ENCODE measurements at places on chromosomes 5 and 9.

DNA sequence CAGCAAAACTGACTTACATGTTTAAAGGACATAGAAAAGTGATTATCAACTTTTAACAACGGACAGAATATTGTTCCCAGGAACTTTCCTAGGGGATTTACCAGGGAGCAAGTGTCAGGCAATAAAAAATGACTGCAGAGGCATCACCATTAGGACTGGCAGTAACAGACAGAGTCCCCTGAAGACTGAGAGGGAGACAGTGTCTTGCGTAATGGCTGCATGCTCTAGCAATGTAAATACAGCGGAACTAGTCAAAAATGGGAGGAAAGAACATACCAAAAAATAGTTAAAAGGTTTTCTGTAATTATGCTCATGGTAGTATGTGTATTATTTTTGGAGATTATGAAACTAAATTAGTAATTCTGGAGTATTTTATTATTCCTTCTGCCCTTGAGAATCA, 181.8 kb downstream of the CRB2 start:
- no peak for DNase-seq

- DNase-seq: no peak
Measured at GRCh38 chr5:40831346-40832210, 3.4 kb downstream of the RPL37 start.

GRCh38 chr5:158967541-158967940, 132.2 kb downstream of the EBF1 start:
- DNase-seq: no peak

DNA sequence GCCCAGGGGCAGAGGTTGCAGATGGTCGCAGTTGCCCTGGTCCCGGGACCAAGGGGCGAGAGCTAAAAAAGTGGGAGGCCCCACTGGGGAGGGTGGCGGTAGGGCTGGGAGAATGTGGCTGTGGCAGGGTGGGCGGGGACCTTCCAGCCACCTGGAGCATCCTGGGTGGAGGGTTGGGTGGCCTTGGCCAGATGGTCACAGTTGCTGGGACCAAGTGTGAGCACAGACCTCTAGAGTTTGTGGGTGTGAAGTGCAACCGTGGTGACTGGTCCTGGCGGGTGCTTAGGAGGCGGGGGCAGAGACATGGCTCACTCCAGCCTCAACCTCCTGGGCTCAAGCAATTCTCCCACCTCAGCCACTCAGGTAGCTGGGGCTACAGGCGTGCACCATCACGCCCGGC, 5.7 kb upstream of the TRAF2 start:
- no peak for DNase-seq

- DNase-seq: no peak
Measured at GRCh38 chr9:93033531-93033930, 25.0 kb upstream of the SUSD3 start.

DNA sequence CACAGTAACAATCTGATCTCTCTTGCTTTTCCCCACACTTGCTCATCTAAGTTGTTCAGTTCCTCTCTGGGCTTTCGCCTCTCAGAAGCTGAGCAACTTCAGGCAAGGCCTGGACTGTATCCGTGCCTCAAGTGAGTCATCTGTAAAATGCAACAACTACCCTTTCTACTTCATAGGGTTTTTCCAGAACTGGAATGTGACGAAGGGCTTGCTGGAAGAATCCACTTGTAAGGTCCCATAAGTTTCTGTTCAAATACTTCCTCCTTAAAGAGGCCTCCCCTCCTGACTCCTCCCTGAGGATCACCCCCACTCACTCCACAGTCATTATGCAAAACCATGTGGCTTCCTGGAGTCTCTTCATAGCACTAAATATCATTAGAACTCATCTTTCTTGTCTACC, 17.5 kb upstream of the INSYN2B start:
- DNase-seq: no peak

- DNase-seq: no peak
Measured at GRCh38 chr9:24765025-24765756, 219.5 kb upstream of the IZUMO3 start.

DNA sequence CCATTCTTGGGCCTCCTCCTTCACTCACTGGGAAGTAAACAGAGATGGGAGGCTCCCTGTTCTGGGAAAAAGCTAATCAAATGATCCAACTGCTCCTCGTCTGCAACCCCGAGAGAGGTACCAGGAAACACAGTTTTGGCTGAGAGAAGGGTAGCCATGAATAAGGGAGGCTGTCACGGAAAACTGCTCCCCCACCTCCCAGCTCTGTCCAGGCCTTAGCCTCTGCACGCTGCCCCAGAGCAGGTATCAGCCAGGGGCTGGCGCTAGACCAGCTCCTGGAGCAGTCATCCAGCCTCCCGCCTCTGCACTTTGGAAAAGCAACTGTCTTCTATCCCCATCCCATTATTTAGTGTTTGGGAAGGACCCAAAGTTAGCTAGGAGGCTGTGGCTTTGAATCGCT, 266.1 kb downstream of the NDUFS4 start:
- DNase-seq: no peak

All from RKO (cell line).